ENCODE measurements at places on chromosomes 5 and 9. TPM values are rescaled to one million over a fixed set of nuclear protein-coding genes. Genes with fewer than 3 reads are reported as not detected.

TPRN gene
- total RNA-seq = 2.6 TPM

ZNG1F gene
- 2.0 TPM for total RNA-seq

GABRA1 gene
- not detected for total RNA-seq

IFNA2 gene
- total RNA-seq = not detected

CDC25C gene
- 0.79 TPM for total RNA-seq

IFNB1 gene
- not detected for total RNA-seq

IFNA13 gene
- not detected for total RNA-seq
